CD4-positive, alpha-beta T cell treated with Interleukin-6 for 4 hours (primary cell): ENCODE measurements at places on chromosomes 7 and 10.

GRCh38 chr7:25857376-25858067 lies 294.5 kb upstream of the NFE2L3 start:
- no peak for DNase-seq

- no peak for DNase-seq
Observed at GRCh38 chr10:3526727-3527501, 258.1 kb downstream of the KLF6 start.

- DNase-seq = no peak
Observed at GRCh38 chr10:132535065-132535651, 2.4 kb upstream of the INPP5A start.

DNA sequence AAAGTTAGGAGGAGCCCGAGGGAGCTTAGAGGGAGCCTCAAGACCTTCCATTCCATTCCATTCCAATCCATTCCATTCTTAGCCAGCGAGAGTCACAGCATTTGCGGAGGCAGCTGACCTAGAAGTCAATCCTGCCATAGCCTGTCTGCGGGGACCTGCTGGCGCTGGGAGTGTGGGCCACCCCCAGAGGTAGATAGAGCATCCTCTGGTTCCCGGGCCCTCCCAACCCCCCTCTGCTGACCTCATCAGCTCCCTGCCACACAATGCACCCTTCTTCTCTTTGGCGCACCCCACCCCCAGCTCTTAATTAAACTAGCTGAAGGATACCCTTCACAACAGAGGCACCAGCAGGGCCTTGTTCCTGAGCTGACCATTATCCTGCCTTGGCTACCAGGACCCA lies 152.5 kb upstream of the ZMIZ1 start:
- DNase-seq = no peak

DNA sequence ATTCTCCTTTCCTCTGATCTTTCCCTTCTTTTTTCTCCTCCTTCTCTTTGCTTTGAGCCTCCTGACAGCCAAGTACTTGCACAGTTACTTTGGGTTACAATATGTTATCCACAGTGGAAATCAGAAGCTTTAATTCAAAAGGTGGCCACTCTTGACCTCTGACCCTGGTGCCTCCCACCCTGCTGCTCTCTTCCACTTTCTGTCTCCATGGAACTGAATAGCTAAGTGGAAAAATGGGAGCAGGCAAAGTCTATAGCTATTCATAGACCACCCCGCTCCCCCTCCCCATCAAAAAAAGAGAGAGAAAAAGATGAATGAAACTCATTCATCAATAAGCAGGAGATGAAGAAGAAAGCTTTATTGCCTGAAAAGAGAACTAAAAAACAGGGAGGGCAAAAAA lies 39.4 kb downstream of the PTN start:
- no peak for DNase-seq

DNA sequence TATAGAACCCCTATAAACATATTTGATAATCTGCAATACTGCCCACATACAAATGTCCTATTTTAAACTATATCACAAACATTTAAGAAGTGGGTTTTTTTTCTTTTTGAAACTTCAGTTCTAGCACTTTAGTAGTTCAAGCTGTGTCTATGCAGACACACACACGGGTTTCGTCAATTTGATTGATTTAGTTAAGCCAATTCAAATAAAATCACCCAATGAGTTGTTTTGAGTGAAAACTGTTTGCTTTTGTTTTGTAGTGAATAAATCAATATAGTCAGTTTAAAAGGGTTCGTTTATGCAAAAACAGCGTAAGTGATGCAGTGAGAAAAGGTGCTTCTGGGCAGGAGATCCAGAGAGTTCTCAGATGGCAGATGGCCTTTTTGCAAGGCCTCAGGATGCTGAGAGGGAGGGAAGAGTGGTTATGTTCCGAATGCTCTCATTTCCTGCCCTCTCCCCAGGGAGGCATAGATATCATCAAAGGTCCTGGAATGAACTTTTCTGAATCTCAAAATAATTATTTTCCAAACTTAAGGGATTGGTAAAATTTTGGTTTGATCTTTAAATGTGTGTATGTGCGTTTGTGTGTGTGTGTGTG lies 102.7 kb downstream of the AGMO start:
- no peak for DNase-seq
